ENCODE measurements at places on chromosomes 3 and 15. TPM values are rescaled to one million over a fixed set of nuclear protein-coding genes. Genes with fewer than 3 reads are reported as not detected.
A peak's percentile ranks its signal among the peaks of the same experiment; 100 is the strongest.

- no peak for DNase-seq
Measured at GRCh38 chr3:58383904-58384303, 49.7 kb downstream of the PDHB start.

DNA sequence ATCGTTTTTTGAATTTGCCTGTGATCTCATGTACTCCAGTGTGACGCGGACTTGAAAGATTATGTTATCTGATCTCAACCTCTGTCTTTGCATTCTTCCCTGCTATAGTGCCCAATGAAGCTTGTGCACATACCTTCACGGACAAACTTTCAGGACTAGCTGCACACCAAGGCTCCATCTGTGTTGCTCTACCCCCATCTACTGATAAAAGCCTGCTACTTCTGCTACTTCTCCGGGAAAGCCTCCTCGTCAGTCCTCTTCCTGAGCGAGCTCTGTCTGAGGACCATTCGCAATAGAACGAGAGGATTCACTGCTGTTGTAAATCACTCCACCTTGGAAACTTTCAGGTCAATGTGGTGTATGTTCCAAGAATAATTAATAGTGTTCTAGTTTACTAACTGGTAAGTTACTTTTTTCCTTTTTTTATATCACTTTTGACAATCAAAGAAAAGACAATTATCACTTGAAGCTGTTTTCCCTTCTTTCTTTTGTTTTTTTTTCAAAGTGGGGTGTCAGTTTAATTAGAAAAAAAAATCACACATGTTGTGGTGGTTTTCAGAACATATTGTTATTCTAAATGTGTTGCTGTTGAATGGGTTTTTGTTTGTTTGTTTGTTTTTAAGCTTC, 217.6 kb downstream of the ARRDC4 start:
- peak; percentile 31 for DNase-seq

- no peak for DNase-seq
Measured at GRCh38 chr3:117873249-117873600, 1161.4 kb downstream of the IGSF11 start.

DNA sequence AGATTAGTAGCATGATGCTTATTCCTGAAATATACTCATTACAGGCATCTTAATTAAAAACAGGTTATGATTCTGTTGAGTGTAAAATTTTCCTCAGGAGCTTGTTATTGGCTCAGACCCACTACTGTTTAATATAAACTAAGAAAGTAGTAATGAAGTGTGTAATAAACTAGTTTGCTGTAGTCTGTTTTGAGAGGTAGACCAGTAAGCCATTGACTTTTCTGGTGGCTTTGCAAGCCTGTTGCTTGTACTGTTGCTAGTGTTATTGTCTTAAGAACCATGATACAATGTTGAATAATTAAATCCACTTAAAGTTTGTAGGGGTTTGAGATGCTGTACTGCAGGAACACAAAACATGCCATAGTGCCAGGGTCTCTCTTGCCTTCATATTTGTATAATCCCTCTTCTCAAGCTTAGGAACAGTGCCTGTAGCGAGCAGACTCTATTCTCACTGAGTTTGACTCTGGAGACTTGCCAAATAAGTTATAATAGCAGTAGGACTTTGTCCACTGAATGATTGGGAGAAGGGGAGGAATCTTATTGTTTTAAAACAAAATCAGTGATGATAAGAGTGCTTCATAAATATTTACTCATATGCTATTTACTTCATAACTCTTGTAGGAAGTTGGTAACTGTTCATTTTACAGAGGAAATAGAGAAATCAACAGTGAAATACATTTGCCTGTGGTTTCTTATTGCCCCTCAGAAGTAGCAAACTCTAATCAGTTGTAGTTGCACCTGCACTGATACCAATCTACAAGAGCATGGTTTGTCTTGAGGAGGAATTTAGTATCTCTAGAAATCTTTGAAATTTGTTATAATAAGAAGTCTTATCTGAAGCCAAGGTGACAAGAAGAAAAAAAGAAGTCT, 13.4 kb downstream of the TCF12 start:
- DNase-seq, result no peak

DNA sequence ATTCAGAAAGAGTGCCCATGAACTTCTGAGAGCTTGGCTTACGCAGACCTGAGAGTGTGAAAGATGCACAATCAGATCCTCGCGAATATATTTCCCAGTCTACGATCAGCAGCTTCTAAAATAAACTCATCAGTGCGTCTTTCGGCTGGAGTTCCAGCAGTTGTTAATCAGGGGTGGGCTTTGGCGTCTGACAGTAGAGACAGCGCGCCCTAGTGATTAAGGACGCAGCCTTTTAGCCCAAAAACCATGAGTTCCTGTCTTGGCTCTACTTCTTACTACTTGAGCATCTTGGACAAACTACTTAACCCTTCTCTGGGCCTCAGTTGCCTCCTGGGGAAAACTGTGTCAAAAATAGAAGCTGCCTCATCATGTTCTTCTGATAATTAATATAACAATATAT, 15.8 kb upstream of the ARRDC4 start:
- DNase-seq, result no peak

- no peak for DNase-seq
Measured at GRCh38 chr3:28800203-28800602, 451.6 kb upstream of the AZI2 start.

The ROPN1 gene
- not detected for total RNA-seq

DNA sequence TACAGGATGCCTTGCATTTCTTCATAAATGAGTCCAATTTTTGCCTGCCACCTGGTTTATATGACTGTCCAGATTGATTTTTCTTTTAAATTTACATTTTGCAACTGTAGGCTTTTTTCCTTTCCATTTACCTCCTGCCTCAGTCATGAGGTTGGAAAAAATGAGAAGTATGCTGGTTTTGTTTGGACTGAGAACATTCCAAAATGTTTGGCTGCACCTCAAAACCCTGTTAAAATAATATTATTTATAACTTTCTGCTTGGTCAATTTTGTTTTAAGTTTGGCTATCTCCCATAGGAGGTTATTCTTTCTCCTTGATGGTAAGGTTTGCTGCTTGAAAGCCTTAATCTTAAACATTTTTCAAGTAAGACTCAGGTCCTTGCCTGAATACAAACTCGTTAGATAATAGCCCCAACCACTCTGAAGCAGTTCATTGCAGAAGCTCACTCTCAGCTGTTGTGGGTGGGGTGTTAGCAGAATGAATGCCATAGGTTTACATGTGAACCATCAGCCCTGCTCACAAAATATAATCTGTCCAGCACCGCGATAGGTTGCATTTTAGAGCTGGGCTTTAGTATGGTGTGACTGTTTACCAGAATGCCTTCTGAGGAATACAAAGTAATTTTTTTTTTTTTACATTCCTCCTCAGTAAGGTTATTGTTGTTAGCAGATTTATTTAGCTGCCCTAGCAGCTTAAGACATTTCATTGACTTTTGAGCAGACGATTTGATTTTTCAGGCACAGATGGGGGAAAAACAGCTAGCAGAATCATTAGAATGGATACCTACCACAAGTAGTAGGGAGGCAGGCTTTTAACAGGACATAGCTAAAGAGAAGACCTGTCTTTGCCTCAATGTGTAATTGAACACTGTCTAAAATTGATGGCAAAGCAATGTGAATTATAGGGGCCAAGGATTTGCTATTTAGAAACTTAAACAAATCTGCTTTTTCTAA, 630.8 kb upstream of the KCNMB2 start:
- no peak for DNase-seq

The PEX5L gene
- total RNA-seq, result not detected

DNA sequence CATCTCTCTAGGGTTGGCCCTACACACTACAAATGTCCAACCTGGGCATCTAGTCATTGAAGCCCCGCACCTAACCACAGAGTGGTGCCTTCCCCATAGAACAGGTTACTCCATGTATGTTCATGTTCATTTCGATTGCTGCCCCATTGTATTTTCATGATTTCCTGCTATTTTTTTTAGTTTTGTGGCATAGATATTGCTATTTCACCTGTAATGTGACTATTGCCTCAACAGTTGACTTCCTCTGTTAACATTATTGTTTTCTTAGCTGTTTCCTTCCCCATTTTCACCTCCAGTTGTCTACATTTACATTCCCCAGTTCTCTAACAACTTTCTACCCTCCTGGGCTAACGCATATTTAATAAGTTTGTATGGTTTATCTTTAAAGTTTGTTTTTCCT, 137.7 kb upstream of the RBMS3 start:
- no peak for DNase-seq

DNA sequence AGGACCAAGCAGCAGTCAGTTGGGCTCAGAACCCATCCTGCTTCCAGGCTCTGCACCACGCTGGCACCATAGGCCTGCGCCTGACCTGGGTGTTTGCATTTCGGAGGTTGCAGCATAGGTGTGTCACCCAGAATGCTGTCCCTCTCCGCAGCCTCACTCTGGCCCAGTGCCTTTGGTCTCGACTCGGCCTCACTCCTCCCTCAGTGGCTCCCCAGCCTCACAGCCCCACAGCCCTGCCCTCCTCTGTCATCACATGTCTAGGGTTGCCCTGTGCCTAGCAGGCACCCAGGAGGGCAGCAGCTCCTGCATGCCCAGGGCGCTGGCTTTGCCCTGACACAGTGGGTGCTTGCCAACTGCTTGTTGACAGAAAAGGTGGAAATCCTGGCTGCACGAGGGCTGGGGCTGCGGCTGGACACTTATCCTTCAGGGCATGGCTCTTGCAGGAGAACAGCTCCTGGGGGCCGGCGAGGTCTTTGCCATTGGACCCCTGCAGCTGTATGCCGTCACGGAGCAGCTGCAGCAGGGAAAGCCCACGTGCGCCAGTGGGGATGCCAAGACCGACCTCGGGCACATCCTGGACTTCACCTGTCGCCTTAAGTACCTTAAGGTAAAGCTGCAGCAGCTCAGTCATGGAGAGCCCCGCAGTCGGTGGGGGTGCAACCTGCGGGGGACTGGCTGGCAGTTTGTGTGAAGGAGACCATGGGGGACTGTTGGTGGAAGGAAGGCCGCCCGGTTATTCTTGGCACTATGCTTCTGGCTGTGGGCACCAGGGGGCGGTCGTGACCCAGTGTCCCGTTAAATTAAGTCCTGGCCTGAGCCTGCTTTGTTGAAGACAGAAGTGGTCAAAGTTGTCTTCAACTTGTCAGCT, 16.2 kb downstream of the NISCH start:
- DNase-seq, result peak; percentile 63

- DNase-seq, result no peak
Measured at GRCh38 chr3:144511346-144511745, 539.7 kb downstream of the DIPK2A start.

DNA sequence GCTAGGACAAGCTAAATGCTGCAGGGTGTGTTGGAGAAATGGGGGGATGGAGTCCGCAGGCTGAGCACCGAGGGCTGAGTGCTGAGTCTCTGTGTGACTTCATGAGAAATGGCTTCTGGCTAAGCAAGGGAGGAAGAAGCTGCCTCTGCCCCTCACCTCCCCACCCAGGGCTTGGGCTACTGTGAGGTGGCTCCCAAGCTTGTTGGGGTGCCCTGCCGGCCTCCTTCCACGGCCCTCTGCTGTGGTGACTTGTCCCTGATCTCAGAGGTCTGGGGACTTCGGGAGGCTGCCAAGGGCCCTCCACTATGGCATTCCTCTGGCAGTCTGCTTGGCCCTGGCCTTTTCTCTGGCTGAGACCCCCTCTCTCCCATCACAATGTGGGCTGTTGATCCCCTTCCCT, 30.1 kb upstream of the RAD18 start:
- DNase-seq, result no peak

DNA sequence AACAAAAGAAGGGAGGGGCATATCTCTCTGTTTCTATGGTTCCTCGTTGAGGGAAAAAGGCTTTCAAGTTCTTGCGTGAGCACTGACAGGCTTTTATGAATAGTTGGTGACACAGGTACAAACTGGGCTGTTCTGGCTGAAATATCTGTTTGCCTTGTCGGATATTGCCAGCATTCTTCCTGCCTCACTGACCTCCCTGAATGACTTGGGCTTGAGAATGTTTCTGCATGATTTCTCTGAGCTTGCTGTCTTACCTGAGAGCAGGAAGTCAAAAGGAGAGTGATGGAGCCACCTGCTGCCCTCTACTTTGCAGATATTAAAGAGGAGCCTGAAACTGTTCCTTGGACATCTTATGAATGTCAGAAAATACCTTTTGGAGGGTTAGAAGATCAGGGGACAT, 4.8 kb downstream of the GCNT3 start:
- DNase-seq, result no peak

GRCh38 chr15:65956307-65956706, 87.0 kb downstream of the RAB11A start:
- DNase-seq, result no peak

DNA sequence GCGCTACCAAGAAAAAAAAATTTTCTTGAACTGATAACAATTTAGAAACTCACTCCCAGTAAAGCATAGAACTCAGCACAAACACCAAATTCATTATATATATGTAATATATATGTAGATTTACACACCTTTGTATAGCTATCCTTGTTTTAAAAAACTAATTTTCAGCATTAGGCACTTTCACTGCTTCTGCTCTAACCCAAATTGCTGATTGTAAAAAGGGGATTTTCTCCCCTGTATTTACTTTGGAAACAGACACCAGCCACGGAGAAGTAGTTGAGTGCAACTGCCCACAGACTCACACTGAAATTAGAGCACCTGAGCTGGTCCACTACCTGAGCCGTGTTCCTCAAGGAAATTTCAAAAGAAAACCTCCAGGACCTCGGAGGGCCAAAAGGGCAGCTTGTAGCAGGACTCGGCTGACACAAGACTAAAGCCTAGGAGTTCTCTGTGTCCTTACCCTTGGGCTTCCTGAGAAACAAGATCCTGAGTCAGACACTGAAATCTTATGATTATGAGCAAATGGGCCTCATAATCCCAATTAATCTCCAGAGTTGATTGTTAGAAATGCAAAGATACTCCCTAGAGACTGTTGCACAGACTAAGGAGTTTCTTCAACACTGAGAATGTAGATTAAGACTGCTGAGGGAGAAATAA, 106.0 kb downstream of the TNIK start:
- no peak for DNase-seq

DNA sequence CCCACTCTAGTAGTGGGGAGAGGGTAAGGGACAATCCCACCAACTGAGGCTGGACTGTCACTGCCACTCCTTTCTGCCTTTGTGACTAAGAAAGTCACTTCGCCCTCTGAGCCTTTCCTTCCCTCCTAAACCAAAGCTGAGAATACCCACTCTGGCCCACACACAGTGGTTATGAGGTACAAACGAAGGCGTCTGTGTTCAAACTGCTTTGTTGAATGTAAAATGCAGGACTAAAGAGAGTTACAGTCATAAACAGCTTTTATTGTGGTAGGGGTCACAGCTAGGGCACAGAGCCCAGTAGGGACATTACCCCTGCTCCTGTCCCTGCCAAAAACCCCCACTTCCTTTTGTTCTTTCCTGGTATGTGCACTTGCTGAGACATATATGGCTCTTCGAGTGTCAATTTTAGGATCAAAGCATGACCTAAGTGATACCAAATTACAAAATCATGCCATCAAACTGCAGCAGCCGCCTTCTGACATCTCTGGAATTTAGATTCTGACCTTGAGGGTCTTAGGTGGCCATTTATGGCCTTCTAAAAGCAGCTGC, 45.1 kb downstream of the CTDSPL start:
- peak; percentile 54 for DNase-seq

The HRG gene
- total RNA-seq, result not detected

DNA sequence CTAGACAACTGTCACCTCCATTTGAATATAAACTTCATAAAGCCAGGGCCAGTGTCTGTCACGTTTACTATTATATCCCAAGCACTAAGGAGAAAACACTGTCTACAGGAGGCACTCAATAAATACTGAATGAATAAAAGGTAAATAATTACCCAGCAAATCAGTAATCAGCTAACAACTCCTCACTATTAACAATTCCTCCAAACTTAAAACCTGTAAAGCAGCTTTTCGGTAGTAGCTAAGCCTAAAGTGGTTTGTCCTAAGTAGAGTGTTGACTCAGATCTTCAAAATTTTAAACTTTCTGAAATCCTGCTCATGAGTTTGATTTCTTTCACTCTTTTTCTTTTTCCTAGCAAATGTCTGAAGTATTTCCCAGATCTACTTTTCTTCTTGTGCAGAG, 39.9 kb downstream of the C3orf80 start:
- DNase-seq, result no peak

- DNase-seq, result peak; percentile 52
Measured at GRCh38 chr3:42080453-42080872, 10.7 kb upstream of the TRAK1 start.
